T-helper 1 cell (primary cell): ENCODE measurements at places on chromosomes 11 and 22.
A peak's percentile ranks its signal among the peaks of the same experiment; 100 is the strongest.

GRCh38 chr11:61769169-61769920, 16.9 kb downstream of the MYRF start:
- DNase-seq, result no peak

DNA sequence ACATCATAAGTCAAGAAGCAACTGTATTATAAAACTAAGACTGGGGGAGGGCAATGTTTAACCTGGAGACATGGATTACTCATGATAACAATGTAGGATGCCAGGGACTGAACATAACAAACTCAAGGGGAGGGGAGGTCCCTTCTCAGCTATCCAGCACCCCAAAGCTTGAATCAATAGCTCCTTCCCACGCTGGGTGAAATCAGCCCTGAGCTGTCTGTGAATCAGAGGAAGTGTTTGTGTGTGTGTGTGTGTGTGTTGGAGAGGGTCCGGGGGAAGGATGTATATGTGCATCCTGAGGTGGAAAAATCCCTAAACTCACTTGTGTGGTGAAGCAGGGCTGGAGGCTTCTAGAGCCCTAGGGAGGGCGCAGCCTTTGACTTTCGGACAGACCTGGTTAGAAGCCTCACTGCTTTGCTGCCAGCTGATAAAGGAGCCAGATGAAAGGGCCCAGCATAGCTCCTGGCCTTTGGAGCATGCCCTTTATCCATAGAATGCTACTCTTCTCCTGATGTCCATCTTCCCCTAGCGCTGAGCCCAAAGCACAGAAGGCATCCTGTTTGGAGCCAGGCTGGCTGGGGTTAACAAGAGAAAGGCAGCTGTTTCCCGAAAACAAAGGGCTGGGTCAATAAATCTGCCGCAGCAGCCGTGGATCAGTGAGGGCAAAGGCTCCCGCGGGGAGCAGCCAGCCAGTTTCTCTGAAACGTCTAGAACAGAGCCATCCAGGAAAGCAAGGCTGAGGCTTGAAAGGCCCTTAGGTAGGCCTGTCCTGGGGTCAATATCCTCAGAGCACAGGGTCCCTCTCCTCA, 35.8 kb downstream of the TNKS1BP1 start:
- DNase-seq, result no peak

DNA sequence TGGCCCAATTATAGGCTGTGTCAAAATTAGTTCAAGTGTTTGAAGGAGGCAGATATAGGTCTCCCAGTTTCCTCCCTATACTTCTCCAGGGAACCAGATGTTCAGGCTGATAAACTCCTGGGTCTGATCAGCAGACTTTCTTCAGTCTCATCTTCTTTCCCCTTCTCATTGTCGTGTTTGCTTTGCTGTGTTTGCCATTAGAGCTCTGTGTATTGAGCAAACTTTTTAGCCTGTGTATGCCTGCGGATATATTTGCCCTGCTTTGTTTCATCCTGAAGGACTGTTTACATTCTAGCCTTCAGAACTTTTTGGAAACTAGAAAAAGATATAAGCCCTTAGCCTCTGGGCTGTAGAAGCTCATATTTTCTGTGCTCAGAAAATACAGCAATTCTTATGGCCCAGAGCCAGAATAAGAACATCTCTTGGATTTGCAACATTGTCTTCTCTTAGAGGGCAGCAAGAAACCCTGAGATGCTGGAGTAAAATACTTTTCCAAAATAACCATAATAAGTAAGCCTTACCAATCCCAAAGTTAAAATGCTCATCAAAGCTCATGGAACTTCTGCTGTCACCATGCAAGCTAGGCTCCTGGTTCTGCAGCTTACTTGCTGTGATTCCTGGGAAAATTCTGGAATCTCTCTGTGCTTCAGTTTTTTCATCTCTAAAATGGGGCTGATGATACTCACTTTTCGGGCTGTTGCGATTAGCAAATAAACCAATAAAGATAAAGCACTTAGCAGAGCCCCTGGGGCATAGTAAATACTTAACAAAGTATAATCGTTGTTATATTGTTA, 34.1 kb upstream of the ME3 start:
- no peak for DNase-seq

DNA sequence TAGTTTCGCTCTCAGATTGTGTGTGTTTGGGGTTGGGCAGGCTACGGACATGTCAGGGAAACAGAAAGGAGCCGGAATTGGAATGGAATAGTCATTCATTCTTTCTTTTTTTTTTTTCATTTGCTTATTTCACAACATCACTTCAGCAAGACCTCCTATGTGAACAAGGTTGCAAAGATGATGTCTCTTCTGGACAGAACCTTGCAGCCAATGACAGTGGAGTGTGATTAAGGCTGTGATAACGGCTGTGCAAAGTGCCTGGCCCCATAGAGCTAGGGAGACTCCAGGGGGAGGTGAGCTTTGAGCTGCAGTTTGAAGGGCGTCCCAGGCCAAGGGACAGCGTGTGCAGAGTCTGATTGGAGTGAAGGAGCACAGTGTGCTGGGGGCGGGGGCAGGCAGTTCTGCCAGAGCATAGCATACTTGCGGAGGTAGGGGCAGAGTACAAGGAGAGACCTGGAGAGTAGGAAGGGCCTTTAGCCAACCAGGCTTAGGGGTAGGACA, 3.4 kb downstream of the TIGD3 start:
- no peak for DNase-seq

DNA sequence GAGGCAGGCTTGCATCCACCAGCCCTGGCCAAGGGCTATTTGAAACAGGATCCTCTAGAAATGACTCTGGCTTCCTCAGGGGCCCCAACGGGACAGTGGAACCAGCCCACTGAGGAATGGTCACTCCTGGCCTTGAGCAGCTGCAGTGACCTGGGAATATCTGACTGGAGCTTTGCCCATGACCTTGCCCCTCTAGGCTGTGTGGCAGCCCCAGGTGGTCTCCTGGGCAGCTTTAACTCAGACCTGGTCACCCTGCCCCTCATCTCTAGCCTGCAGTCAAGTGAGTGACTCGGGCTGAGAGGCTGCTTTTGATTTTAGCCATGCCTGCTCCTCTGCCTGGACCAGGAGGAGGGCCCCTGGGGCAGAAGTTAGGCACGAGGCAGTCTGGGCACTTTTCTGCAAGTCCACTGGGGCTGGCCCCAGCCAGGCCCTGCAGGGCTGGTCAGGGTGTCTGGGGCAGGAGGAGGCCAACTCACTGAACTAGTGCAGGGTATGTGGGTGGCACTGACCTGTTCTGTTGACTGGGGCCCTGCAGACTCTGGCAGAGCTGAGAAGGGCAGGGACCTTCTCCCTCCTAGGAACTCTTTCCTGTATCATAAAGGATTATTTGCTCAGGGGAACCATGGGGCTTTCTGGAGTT, 13.3 kb downstream of the IL10RA start:
- no peak for DNase-seq

DNA sequence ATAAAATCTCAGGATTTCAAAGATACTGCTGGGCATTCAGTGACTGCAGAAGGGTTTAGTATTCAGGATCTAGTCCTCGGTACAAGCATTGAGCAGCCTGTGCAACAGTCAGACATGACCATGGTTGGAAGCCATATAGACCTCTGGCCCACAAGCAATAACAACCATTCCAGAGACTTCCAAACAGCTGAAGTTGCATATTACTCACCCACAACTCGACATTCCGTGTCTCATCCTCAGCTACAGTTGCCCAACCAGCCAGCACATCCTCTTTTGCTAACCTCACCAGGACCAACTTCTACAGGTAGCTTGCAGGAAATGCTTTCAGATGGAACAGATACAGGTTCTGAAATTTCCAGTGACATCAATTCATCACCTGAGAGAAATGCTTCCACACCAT, 156.8 kb downstream of the C11orf91 start:
- no peak for DNase-seq

DNA sequence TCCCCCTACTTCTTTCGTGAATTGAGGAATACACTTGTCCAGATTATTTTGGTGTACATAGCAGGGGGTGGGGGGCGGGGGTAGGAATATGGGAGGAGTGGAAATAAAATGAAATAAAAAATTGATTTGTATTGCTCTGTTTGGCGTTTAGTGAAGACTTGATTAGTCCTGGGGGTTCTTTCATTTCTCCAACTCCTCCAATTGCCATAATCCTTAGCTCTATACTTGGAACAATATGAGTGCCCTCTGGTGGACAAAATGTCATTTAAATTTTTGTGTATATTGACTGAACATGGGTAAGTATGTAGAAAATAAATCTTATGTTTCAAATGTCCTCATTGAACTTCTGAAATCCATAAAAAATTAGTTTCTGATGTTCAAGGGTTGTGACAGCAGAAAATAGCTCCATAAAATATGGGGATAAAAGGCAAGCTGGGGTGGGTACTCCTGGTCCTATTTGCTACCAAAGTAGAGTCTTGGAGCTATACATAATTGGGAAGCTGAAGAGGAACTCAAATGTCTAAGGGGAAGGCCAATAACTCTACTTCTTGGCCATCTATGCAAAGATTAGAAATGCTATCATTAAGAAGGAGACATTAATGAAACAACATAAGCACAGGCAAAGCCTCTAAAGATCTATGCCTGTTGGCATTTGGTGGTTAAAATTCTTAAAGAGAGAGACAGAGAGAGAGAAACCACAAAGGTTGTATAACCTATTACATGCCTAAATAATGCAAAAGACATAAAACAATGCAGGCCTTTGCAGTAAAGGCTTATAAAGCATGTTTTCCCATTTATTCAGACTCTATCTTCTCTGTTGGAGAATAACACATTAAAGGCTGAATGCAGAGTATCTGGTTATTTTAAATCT, 421.6 kb downstream of the METTL15 start:
- DNase-seq, result peak; percentile 1

- no peak for DNase-seq
Measured at GRCh38 chr11:11858676-11859075, 16.9 kb downstream of the USP47 start.

- DNase-seq, result no peak
Measured at GRCh38 chr11:14886513-14886912, 5.5 kb downstream of the CYP2R1 start.

DNA sequence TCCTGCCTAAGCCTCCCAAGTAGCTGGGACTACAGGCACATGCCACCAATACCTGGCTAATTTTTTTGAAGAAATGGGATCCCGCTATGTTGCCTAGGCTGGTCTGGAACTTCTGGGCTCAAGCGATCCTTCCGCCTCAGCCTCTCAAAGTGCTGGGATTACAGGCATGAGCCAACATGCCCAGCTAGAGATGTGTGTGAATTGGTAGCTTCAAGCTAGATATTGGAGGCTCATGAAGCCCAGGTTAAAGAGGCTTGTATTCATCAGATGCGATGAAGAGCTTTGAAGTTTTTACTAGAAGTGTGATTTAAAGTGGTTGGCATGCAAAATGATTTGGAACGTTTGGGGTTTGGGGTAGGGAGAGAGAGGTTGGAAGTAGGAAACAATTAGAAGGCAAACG, 19.6 kb downstream of the NF2 start:
- no peak for DNase-seq

- DNase-seq, result peak; percentile 48
Measured at GRCh38 chr22:29394931-29395581, 6.7 kb upstream of the AP1B1 start.

DNA sequence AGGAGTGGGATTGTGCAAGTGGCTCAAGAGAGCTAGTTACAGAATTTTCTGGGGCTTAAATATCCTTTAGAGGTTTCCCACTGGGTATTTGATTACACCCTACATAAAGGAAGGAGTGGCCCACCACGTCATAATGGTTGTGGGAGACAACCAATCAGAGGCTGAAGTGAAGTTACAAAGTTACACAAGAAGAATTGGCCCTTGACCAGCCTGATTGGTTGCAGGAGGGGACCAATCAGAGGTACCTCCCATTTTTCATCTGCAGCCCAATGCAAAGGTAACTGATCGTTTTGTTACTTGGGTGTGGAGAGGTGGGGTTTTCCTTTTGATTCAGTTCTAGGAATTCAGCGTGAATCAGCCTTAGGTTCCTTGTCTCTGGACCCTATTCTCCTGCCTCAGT, 430.5 kb upstream of the FAT3 start:
- no peak for DNase-seq

DNA sequence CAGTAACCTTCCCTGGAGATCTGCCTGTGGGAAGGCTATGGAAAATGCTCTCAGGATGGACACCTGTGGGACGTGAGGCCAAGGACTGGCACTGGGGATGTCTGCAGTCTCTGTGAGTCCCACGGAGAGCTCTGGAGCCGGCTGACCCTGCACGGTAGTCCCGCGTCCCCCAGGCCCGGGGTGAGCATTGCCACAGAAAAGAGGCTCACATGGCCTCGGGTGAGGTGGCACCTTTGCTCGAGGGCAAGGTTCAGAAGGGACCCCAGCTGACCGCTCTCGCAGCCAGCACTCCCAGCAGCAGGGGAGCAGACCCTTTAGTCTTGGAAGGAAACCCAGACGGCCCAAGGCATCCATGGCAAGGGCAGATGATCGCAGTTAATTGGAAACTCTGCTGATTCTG, 9.0 kb downstream of the RTL6 start:
- no peak for DNase-seq

- DNase-seq, result no peak
Measured at GRCh38 chr11:46917109-46917761, 1.1 kb downstream of the LRP4 start.

GRCh38 chr22:46894851-46895640, 132.6 kb downstream of the TBC1D22A start:
- no peak for DNase-seq

- no peak for DNase-seq
Measured at GRCh38 chr11:20258376-20258895, 98.2 kb upstream of the DBX1 start.

GRCh38 chr22:19181786-19182471, 3.4 kb upstream of the SLC25A1 start:
- DNase-seq, result no peak

DNA sequence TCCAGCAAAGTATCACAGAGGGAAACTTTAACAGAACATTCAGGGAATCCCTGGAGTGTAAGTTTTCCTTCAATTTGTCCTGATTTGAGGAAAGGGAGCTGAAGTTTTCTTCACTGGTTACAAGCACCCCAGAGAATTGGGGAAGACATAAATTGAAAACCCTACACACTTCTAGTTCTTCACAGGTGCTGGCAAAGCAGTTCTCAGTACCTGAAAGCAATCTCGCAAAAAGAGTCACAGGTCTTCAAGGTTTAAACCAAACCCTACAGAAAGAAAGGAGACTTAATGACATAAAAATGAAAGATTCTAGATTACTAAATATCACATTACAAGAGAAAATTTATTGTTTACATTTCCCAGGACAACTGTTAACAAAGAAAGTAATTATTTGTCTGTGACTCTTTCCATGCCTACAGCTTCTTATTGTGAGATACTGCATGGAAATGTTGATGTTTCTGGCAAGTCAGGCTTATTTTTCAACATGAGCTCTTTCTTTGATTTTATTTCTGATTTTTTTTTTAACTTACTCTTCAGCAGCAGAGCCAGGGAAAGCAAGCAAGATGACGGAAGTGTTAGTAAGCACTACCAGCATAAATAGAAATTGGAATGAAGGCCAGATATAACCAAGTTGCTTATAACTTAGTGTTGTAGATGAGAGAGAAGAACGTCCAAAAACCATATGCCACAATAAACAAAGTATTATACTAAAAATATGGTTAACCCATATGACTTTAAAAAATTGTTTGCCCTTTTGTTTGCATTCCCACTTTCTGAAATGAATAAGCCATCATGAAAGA, 44.1 kb downstream of the FANCF start:
- no peak for DNase-seq

- DNase-seq, result no peak
Measured at GRCh38 chr11:106644824-106645223, 373.5 kb downstream of the GUCY1A2 start.

GRCh38 chr11:60251485-60252212, 8.7 kb upstream of the MS4A4E start:
- no peak for DNase-seq

GRCh38 chr11:92738276-92738675, 231.2 kb upstream of the MTNR1B start:
- no peak for DNase-seq
